CD4-positive, alpha-beta T cell treated with Interleukin-17A for 4 hours (primary cell): ENCODE measurements at places on chromosomes 2 and 18.

GRCh38 chr18:79917853-79918614, 33.4 kb downstream of the SLC66A2 start:
- no peak for DNase-seq

- no peak for DNase-seq
Observed at GRCh38 chr18:6444466-6445228, 29.9 kb upstream of the L3MBTL4 start.

DNA sequence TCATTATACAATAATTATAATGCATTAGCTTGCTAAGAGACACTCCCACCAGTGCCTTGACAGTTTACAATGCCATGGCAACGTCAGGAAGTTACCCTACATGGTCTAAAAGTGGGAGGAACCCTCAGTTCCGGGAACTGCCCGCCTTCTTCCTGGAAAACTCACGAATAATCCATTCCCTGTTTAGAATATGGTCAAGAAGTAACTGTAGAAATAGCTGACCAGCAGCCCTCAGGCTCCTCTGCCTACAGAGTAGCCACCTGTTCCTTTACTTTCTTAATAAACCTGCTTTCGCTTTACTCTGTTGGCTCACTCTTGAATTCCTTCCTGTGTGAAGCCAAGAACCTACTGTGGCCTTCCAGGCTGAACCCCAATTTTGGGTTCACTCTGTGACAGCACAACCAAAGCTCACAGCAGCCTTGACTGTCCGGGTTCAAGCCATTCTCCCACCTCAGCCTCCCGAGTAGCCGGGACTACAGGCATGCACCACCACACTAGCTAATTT, 20.0 kb upstream of the PTPN2 start:
- DNase-seq: no peak

DNA sequence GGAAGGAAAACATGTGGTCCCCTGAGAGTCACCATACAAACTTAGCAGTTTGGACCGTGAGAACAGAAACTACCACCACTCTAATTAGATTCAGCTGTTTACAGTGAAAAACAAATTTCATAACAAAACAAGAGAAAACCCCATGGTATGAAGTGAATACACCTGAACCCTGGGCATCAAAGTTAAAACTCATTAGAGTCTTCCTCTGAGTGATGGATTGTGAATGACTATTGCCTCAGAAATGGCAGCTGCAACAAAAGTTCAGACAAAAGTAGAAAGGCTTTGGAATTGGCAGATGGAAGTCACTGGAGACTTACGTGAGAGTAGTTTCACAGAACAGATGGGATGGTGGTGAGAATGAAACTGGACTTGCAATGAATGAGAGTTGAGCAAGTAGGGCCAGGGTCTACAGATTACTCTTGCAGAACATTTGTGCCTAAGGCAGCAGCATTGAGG, 98.0 kb downstream of the AAK1 start:
- DNase-seq: no peak

GRCh38 chr2:144704709-144705095, 184.8 kb upstream of the ZEB2 start:
- no peak for DNase-seq
